Stimulated activated CD8-positive, alpha-beta memory T cell treated with anti-CD3 and anti-CD28 coated beads, Interleukin-4, amount 100 ng/mL, for 4 hours (primary cell): ENCODE measurements at places on chromosomes 16 and 17.

- DNase-seq: no peak
These were observed 185.3 kb downstream of the AATF start for GRCh38 chr17:37134050-37134449.

DNA sequence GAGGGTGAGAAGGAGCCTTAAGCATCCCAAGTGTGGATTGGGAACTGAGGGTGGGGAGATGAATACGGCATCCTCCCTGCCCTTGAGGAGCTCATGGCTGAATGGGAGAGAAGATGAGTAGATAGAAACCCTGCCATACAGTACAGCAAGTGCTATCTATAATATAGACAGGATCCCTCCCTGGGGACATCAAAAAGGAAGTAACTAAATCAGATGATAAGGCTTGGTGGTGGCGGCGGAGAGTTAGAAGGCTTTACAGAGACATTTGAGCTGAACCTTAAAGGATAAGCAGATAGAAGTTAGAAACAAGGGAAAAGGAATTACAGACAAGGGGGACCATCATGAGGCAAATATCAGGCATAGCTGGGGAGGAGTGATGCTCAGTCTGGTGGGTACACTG, 67.5 kb upstream of the TMEM132E start:
- no peak for DNase-seq

GRCh38 chr16:2751577-2752034, 832 bp upstream of the SRRM2 start:
- no peak for DNase-seq

- DNase-seq: no peak
These were observed 46.4 kb upstream of the PLCG2 start for GRCh38 chr16:81732699-81733098.

- DNase-seq: no peak
These were observed 54.9 kb upstream of the TANC2 start for GRCh38 chr17:62911114-62911513.

- no peak for DNase-seq
These were observed 8.0 kb downstream of the PAM16 start for GRCh38 chr16:4342866-4343744.

DNA sequence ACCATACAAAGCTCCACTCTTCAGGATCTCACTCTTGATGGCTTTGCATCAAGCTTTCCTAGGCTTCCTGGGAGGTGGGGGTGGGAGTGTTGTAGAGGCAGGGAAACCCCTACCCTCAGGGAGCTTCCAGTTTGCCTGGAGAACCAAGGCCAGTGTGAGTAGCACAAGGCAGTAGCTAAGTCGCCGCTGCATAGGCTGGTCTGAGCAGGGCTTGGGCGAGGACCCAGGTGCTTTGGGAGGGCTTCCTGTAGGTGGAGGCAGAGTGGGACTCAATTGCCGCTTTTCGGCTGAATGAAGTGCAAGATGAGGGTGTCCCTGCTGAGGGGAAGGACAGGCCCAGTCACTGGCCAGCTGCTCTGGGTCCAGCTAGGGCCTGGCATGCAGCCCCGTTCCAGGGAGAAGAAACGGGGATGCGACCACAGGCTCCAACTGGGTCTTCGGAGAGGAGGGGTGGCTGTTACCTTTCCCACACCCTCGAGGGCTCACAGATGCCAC, 3.9 kb downstream of the CD79B start:
- no peak for DNase-seq

- no peak for DNase-seq
These were observed 218.1 kb upstream of the KCNJ16 start for GRCh38 chr17:69856946-69857345.

DNA sequence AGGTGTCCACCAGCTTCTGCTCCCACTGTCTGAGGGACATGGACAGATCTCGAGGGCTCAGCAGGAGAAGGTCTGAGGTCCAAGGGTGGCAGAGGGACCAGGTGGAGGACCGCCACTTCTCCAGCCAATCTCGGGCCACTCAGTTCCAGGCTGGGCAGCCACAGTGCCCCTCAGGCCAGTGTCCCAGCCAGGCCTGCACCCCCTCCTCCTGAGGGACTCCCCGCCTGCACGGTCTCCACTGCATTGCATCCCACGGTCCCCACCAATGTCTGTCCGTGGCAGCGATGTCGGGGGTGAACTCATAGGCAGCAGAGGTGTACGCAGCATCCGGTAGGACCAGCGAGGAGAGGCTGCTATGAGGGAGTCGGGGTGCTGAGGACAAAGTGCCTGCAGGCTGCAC, 64.2 kb upstream of the DOC2B start:
- DNase-seq: no peak

GRCh38 chr16:86200722-86201121, 301.8 kb downstream of the IRF8 start:
- DNase-seq: no peak

DNA sequence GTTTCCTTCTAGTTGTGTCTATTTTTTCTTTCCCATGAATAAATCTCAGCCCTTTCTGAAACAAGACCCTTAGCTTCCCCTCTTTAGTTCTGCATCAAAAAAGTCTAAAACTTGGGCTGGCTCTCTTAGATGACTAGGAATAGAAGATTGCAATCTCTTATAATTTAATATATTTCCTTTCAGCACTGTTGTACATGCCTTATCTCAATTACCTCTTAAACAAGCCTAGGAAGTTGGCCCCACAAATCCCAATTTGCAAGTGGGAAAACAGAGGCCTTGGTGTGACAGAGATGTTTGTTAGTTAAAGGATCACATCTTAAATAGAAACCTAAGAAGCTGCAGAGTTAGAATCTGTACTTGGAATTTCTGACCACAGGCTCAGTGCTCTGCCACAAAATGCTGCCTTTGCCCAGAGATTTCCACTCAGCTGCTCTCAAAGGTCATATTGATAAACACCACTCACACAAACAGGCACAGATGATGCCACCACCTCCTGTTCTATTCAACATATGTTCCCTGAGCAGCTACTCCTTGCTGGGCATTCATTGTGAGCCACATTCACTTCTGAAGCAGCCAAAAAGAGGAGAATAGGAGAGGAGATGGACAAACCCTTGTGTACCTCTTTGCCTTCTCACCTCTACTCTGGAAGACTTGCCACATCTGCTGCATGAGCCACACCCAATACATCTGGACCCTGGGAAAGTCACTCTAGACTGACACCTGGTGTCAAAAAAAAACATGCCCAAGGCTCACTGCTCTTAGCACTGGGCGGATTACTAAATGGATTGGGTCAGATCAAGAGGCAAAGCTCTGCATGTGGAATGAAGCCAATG, 5.5 kb downstream of the CCDC182 start:
- no peak for DNase-seq
